GM06990 (cell line): ENCODE measurements at places on chromosomes 13 and 19.

DNA sequence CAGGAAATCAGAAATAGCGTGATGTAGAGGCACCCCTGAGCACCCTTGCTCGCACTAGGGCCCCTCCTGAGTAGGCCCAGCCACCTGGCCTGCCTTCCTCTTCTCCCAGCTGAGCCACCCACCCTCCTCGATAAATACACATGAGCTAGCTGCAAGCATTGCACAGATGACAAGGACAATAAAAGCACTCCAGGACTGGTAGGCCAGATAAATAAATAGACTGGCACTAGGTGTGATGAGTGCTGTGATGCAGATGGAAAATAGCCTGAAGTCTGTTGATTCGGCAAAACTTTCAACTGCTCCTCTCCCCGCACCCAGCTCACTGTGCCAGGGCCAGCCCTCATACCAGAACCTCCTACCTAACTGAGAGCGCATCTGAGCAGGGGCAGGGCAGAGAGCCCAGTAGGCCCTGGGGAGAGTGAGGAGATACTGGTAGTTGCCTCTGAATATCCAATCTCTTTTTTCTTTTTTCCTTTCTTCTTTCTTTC, 54.5 kb upstream of the GPI start:
- DNase-seq: no peak

DNA sequence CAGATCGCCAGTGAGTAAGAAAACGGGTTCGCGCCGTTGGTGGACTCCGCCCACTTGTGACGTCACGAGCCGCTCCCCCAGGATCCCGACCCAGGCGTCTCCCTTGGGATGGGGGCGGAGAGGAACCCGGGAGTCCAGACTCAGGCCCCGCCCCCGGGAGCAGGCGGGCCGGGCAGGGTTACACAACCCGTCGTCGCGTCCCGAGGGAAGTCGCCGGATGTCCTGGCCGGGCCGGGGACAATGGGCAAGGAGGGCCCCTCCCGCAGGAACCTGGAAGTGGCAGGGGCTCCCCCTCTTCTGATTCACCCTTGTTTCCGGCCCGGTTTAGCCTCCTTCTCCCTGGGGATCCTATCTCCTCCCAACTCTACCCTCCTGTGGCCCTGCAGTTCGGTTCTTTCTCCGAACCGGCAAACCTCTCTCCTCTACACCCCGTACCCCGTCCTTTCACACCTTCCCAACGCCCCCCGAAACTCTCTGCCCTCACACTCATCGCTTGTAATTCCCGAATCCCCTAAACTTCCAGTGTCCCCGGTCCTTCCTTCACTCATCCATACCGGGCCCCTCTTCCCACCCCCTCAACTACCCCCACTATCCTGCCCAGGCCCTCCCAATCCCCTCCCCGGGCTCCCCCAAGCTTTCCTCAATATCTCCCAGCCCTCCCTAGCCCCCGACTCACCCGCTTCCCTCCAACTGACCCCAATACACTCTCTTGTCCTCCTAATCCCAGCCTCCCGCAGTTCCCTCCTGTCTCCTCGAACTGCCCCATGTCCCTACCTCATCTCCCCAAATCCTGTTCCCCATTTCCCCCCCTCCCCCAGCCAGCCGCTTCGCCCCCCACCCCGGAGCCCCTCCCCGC, 20.0 kb upstream of the ERCC1 start:
- DNase-seq: peak; percentile 68

- peak; percentile 55 for DNase-seq
Observed at GRCh38 chr19:14561847-14562351, 10.0 kb downstream of the NDUFB7 start.

DNA sequence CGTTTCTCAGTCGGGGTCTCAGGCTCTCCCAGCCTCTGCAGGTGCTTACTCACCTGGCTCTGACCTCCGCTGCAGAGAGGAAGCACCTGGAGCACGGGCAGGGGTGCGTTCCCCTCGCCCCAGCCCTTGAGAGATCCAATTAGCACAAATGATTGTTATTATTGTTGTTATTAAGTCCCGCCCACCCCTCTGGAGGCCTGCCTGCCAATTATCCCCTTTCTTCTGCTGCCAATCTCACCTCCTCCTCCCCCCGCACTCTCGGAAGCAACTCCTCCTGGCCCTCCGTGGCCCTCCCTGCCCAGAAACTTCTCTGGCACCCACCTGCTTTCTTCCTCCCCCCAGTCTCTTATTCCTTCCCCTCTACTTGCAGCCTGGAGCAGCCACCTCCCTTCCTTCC, 8.8 kb downstream of the ZNF787 start:
- DNase-seq: no peak

- DNase-seq: no peak
Observed at GRCh38 chr19:33297401-33298145, 4.8 kb downstream of the CEBPA start.

GRCh38 chr19:27971071-27971470, 1241.9 kb downstream of the UQCRFS1 start:
- DNase-seq: no peak

DNA sequence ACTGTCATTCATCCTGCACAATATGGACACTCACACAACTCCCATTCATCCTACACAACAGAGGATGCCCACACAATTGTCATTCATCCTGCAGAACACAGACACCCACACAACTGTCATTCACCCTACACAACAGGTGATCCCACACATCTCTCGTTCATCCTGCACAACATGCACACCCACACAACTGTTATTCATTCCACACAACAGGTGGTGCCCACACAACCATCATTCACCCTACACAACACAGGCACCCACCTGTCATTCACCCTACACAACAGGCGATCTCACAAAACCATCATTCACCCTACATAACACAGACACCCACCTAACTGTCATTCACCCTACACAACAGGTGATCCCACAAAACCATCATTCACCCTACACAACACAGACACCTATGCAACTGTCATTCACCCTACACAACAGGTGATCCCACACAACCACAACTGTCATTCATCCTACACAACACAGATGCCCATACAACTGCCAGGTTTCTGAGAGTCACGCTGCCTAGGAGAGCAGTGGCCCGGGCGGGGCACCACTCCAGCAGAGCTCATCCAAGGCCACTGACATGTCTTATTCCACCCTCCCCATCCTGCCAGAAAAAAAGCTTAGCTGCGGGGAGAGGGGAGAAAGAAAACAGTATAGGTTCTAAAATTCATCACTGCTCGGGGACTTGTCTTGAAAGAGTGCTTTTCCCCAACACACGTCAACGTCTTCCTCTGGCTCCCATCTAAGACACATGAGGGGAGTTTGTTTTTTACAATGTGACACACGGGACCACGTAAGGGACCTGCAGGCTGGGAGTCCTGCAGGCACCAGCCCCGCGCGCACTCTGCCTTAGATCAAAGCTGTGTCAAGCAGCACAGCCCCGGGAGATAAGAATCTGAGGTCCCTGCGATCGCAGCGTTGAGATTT, 44.0 kb downstream of the KLF2 start:
- DNase-seq: no peak

DNA sequence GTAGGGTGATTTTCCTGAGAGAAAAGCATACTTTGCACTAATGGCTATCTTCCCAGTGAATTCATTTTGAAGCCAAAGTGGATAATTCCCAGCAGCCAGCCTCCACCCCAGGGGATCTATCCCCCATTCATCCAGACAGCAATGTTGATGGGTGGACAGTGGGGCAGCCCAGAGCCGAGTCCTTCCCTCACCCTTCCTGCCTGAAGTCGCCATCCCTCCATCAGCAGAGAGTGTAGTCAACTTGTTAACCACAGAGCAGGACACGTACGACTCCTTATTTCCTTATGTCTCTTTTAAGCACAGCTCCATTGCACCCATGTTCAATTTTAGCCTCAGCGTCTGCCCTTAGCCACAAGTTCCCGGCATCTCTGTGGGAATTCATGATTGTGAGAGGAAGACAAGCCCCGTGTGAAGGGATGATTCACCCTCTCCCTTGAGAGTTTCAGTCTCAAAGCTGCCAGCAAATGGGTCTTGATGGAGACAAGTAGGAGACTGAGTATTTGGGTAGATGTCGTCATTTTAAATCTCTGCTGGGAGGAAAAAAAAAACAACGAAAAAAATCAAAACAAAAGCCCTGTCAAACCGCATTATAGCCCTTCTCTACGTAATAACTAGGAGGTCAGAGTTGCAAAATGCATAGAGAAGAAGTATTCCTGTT, 58.3 kb upstream of the MEDAG start:
- no peak for DNase-seq

DNA sequence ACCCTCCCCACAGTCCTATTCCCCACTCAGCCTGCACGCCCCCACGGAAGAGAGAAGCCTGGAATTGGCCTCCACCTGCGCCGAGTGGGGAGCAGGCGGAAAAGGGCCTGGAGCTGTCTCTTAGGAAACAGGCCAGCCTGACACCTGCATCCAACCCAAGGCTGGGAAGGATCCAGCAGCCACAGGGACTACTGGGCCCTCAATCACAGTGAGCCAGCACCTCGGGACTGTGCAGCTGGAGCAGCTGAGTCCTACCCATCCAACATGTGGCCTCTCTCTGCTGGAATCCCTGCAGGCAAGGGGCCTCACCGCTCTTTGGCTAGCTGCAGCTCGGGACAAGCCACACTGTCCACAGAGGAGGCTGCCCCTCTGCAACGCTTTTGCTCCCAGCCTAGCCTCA, 8.3 kb upstream of the EPHX3 start:
- no peak for DNase-seq

GRCh38 chr13:53732664-53733063, 704.1 kb downstream of the OLFM4 start:
- no peak for DNase-seq
